ENCODE measurements at places on chromosomes 3 and 15. TPM values are rescaled to one million over a fixed set of nuclear protein-coding genes. Genes with fewer than 3 reads are reported as not detected.

GRCh38 chr3:39101022-39101689 lies 6.3 kb downstream of the GORASP1 start:
- no peak overlapping the region for H3K27ac ChIP-seq
- DNase-seq, result peak; percentile 58
- peaks cover 12% of the 10 kb centered on the region for H3K36me3 ChIP-seq
- H3K4me3 ChIP-seq, result no peak overlapping the region
- H3K27me3 ChIP-seq, result no peaks in the 10 kb centered on the region

DNA sequence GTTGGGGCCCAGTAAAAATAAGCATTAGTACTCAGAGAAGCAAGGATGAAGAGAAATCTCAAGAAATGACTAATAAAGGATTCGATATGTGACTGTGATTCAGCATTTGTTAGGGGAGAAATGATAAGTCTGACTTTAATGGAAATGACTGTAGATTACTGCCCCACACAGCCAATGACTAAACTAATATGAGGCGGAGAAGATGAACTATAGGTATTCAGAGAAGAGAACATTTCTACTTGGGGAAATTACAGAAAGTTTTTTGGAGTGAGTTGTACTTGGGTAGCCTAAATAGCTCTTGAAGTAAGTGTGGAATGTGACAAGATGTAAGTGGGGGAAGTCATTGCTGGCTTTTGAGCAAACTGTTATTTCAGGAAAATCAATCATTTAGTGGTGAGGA lies 380.0 kb downstream of the PDCD6IP start:
- DNase-seq, result no peak
- H3K27ac ChIP-seq, result no peak overlapping the region
- H3K27me3 ChIP-seq, result no peaks in the 10 kb centered on the region

DNA sequence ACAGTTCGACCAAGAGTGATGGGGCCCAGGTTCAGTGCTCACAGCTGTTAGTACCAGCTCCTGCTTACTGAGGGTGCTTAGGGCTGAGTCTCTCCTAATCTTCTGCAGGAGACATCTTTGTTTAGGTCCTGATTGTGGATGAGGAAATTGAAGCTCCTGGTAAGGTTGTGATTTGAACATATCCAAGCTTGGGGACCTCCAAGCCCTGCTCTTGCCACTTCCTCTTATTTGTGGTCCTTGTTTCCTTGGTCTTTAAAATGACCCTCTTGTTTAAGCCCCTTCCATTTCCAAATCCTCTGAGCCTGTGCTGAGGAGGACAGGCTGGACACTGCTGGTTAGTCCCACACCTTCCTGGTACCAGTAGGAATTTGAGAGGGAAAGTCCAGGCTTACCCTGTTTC lies 87.0 kb downstream of the EEFSEC start:
- H3K36me3 ChIP-seq, result no peaks in the 10 kb centered on the region
- H3K4me3 ChIP-seq, result no peak overlapping the region
- H3K4me1 ChIP-seq, result no peaks in the 10 kb centered on the region
- no peak overlapping the region for H3K27ac ChIP-seq
- no peak for DNase-seq
- H3K27me3 ChIP-seq, result no peaks in the 10 kb centered on the region

Gene CRABP1
- 385 TPM for total RNA-seq

Gene TM4SF18
- 3.3 TPM for total RNA-seq

- no peak for DNase-seq
- H3K27me3 ChIP-seq, result no peaks in the 10 kb centered on the region
- no peaks in the 10 kb centered on the region for H3K36me3 ChIP-seq
- H3K4me1 ChIP-seq, result no peaks in the 10 kb centered on the region
- no peak overlapping the region for H3K4me3 ChIP-seq
- no peak overlapping the region for H3K27ac ChIP-seq
Observed at GRCh38 chr3:143207338-143207961, 87.9 kb downstream of the CHST2 start.

- no peak overlapping the region for H3K27ac ChIP-seq
- H3K4me3 ChIP-seq, result no peak overlapping the region
- DNase-seq, result no peak
- H3K4me1 ChIP-seq, result no peaks in the 10 kb centered on the region
- H3K27me3 ChIP-seq, result no peaks in the 10 kb centered on the region
Observed at GRCh38 chr3:178147001-178147400, 389.2 kb upstream of the KCNMB2 start.

Gene GRAMD2A
- total RNA-seq, result 1.5 TPM

Gene PPP1R14D
- not detected for total RNA-seq

Gene LRTM1
- not detected for total RNA-seq

DNA sequence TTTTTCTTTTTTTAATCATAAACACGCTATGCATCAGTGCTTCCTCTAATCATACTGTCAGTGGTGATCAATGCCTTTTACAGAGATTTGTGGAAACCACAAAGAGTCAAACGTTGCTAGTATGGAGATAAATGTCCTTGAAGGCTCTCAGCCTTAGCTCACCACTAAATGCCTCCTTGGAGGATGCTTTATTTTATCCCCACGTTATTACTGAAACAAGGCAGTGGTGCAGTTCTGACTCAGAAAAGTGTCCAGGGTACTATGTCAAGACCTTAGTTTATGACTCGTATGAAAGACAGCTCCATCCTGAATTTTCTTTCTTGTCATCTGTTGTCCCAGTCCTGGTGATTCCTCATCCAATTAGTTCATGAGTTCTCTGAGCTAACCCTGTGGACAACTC lies 1146.7 kb downstream of the IGSF11 start:
- no peaks in the 10 kb centered on the region for H3K36me3 ChIP-seq
- no peak for DNase-seq
- no peaks in the 10 kb centered on the region for H3K27me3 ChIP-seq
- H3K27ac ChIP-seq, result no peak overlapping the region
- H3K4me3 ChIP-seq, result no peak overlapping the region
- no peaks in the 10 kb centered on the region for H3K4me1 ChIP-seq

Gene MUSTN1
- 0.84 TPM for total RNA-seq

GRCh38 chr3:97793420-97794019 lies 28.3 kb upstream of the CRYBG3 start:
- no peaks in the 10 kb centered on the region for H3K36me3 ChIP-seq
- no peaks in the 10 kb centered on the region for H3K27me3 ChIP-seq
- no peak overlapping the region for H3K4me3 ChIP-seq
- H3K27ac ChIP-seq, result no peak overlapping the region

- no peaks in the 10 kb centered on the region for H3K4me1 ChIP-seq
- peak overlapping the region; percentile 66 for H3K4me3 ChIP-seq
- H3K36me3 ChIP-seq, result no peaks in the 10 kb centered on the region
Observed at GRCh38 chr3:120909602-120909878, 1.5 kb downstream of the STXBP5L start.

Gene ZNF621
- total RNA-seq, result 15.8 TPM

DNA sequence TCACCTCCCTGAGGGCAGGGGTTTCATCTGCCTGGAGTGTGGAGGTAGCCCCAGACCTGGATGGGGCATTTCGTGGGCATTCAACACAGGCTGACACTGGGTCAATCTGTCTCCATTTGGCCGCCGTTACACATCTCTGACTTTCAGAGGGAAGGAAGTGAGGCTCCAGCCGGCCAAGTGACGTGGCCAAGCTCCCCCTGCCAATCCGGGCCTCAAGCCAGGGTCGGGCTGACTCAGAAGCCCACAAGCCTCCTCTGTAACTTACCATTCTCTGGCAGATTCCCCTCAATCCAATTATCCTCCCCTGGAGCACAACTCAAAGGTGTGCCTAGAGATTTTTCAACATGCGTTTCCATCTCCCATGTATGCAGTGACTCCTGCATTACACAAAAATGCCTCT lies 227.6 kb downstream of the KLF13 start:
- no peaks in the 10 kb centered on the region for H3K36me3 ChIP-seq
- no peaks in the 10 kb centered on the region for H3K4me1 ChIP-seq
- DNase-seq, result no peak
- no peak overlapping the region for H3K4me3 ChIP-seq
- no peak overlapping the region for H3K27ac ChIP-seq

DNA sequence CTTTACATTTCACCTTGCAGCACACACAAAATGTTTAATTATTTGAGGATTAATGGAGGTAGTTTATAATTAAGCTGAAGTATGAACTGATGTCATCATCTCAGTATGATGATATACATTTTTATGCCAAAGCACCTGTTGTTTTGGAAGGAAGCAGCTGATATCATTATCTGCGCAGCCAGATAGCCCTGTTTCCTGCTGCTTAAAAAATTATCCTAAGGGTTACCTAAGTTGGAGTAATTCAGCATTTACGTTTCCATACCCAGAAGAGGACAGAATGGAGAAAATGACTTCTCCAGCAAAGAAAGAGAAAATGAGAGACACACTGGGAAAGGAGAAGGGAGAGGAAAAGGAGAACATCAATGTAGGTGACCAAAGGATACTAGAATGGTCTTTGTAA lies 370.3 kb upstream of the PLSCR5 start:
- no peak overlapping the region for H3K27ac ChIP-seq
- H3K36me3 ChIP-seq, result no peaks in the 10 kb centered on the region
- no peaks in the 10 kb centered on the region for H3K27me3 ChIP-seq
- H3K4me3 ChIP-seq, result no peak overlapping the region
- DNase-seq, result no peak
